CD4-positive, alpha-beta T cell treated with Interleukin-17A for 4 hours (primary cell): ENCODE measurements at places on chromosomes 4 and X.

DNA sequence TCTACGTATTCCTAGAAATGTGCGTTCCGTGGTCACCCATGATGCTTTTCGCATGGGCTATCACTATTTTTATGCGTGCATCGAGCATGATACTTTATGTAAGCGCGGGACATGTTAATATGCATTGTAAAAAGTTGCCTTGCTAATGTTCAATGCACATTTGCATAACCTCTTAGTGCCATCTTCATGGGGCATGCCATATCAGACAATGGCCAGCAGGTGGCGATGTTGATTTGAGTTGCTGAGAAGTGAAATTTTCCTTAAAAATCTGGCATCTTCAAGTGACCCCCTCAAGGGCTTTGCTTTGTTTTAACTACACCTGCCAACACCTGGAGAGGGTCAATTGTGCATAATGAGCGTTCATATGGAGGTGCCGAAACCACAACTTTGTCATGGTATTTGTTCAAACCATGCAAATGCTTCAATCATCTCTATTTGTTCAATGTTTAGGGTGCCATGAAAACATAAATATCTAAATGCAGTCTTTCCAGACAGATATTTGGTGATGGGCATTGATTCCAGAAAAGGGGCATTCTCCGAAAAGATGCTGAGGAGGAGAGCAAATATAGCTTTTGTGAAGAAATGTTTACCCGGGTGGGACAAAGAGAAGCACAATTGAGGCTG is 833.9 kb upstream of the PRKX start:
- peak; percentile 51 for DNase-seq

DNA sequence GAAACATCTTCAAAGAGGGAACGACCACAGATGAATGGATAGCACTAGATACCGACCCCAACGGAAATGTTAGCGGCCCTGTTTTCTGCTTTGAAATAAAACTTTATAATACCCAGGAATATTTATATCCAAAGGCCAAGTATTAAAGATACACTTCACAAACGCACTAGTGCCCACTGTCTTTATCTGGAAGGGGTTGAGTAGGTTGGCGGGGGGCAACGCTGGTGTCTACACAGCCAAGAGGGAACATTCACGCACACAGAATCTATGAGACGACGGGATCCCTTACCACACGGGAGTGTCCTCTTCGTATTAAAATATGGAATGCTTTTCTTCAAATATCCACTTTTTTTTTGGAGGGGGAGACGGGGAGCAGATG is 3.3 kb downstream of the HAND2 start:
- no peak for DNase-seq

GRCh38 chr4:43943998-43944397 is 504.6 kb downstream of the KCTD8 start:
- DNase-seq = no peak

GRCh38 chr4:19095491-19096046 is 1074.0 kb upstream of the LCORL start:
- no peak for DNase-seq

- DNase-seq = no peak
These were observed 55.4 kb upstream of the TRO start for GRCh38 chrX:54865208-54865607.

GRCh38 chr4:102036619-102037376 is 246.3 kb downstream of the BANK1 start:
- DNase-seq = no peak

GRCh38 chr4:164481306-164482091 is 272.4 kb upstream of the SMIM31 start:
- DNase-seq = no peak

DNA sequence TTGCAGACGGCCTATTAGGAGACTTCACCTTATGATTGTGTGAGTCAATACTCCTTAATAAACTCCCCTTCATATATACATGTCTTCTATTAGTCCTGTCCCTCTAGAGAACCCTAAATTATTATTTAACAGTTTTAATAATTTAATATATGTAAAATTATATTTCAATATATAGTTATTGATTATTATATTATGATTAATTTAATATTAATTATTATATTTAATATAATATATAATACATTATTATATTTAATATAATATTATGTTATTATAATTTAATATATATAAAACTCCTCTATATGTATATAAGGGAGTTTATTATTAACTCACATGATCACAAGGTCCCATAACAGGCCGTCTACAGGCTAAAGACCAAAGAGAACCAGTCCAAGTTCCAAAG is 533.2 kb downstream of the ARAP2 start:
- DNase-seq = no peak

DNA sequence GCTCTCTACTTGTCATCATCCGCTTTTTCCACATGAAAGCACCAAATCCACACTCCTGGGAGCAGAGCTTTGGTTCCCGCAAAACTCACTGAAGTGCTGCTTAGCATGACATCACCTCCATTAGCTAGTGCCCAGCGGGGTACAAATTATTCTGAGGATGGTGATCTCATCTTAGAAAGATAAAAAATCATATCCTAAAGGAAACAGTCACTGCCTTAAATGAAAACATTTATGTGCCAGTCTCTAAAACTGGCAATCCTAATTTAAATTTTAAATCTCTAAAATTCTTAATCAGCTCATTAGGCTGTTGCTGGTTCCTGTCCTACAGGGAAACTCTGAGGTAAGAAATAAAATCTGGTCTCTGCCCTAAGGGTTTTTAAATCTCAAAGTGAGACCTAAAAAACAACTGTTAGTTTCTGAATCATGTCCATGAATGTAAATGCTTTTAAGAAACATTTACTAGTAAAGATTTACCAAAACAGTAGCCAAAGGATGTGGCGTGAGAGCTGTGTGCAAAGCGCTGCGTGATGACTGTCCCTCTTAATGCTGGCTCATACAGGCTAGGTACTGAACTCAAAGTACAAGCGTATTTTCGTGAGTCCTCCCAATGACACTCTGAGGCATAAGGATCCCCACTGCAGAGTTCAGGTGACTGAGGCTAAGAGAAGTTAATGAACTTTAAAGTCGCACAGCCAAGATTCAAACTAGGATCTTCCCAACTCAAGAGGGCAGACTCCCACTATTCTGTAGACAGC is 4.5 kb downstream of the CASP3 start:
- no peak for DNase-seq

DNA sequence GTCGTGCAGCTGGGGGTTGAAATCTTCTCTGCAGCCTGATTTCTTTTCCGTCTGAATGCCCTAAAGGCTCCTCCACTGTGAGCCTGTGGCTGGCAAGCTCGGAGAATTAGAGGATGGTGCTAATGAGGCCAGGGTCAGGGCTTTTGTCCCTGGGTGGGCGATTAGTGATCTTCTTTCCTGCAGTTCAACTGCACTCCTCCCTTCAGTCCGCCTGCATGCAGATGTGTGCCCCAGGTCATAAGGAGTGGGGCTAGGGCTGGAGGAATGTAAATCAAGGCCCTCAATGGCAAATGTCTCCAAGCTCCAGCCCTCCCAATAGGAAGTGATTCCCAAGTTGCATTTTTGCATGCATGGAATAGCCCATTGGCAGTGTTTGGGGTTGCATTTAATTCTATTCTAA is 405.0 kb downstream of the AFF2 start:
- DNase-seq = no peak

- DNase-seq = no peak
These were observed 51.4 kb upstream of the HHIP start for GRCh38 chr4:144594471-144594986.

- no peak for DNase-seq
These were observed 570.6 kb downstream of the SPRY1 start for GRCh38 chr4:123966990-123967769.

DNA sequence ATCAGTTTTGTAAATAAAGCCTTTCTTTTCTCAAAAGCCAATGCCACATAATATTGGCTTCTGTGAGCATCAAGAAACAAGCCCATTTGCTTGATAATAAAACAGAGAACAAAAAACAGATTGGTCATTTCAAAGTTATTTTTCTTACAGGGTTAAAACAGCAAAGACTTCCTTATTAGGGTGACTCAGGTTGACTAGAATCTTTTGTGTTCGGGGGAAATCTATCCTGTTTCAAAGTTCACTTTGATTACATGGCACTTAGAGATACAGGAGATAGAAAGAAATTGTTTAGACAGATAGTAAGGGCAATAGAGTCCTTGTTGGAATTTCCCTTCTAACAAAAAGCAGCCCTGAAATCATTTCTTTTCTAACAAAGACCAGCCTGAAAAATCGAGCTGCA is 170.0 kb upstream of the GLRA2 start:
- DNase-seq = no peak

DNA sequence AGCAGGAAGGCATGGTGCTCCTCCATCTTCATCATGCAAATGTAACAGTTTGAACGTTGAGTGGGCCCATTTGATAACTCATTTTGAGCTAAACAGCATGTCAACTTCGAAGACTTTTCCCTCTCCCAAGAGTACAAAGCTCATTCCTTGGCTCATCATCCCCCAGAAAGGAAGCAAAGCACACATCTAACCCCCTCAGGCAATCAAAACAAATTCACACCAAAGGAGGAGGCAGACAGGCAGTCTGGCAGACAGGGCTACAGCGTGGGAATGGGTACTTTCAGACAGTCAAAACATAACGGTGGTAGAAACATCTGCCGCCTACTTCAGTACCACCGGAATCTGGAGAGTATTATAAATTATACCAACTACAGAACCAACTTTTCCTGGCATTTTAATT is 81.7 kb downstream of the PCDH19 start:
- DNase-seq = no peak

DNA sequence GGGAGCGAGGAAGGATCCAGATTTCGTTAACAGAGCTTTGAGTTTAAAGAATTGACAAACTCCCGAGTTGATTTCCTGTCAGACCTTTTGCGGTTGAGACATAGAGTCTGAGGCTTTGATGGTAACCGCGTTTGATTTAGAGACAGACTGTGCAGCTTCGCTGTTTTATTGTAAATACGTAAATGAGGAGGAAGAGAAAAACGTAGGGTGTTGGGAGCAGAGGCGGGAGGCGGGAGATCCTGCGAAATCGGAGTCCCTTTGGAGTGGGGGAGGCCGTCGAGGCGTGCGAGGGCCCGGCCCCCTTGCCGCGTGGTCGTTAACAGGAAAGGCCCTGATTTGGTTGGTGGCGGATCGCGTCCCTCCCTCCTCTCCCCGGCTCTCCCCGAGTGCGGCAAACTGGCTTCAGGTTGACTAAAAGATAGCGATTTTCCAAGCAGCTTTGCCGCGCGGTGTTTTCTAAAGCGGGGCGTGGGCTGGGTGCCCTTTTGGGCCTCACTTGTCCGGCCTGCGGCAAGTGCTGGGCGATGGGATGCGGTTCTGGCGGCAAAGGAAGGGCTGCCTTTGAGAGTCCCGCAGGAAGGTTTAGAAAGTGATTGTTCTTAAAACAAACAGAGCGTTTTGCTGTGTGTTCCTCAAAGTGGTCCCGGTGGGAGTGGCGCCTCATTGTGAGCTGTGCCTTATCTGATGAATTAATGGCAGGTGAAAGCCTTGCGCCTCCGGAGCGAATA is 857 bp downstream of the SCML1 start:
- peak; percentile 42 for DNase-seq
